ENCODE measurements at places on chromosomes 5 and 9.

DNA sequence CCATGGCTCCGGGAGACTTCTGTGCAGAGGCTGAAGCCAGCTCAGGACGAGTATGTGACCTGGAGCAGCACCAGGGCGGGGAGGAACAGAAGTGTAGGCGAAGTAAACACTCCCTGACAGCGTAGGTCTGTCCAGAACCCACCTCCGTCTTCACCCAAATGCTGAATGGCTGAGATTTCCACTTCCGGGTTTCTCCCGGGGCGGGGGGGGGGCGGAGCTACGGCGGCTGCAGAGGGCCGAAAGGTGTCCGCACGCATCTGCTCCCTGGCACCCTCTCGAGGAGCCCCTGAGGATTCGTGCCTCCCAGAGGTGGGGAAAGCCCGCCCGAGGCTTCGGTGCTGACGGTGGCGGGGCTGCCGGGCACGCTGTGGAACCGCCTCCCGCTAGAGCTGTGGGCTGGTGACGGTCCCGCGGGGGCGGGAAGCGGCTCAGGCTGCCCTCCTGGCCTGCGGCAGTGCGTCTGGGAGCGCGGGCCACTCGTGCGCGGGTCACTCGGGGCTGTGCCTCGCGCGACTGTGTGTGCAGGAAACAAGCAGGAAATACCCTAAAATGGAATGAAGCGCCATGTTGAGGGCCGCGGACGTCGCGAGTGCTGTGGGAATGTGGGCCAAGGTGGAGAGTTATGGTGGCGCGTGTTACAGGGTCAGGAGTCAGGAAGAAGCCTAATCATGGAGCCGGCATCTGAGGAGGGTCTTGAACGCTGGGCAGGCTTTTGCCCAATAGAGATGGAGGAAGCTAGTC is 1425.4 kb downstream of the FOXD4L5 start:
- DNase-seq, result peak; percentile 9

DNA sequence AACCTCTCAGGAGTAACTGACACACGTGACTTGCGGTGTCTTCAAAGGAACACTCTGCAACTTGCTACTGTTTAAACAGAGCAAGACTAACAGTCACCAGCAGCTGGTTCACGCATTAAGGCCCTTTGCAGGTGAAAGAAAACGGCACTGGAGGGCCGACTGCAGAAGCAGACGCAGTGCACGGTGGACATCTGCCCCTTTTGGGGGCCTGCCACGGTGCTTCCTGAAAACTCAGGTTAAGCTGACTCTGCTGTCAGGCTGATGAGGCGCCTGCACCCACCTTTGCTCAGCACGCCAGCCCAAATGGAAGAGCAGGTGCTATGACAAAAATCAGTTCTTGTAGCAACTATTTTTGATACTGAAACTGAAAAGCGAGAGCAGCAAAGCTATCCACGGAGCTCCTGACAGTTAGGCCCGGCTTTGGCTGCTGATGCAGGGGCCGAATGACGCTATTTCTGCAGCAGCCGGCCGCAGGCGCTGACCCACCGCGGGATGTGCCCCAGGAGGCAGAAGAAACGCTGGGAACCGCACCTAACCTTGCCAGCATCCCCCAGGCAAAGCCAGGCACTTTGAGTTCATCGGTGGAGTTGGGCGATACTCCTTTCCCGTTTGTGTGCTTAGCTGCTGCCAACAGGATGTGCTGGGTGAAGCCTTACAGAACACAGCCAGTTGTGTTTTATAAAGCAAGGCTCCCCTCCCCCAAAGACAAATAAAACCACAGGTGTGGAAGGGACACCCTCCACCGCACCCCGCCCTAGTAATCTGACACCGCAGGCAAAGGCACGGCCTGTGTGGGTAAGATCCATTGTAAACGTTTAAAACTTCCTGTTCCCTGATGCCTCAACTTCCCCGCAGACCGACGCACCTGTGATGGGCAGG is 21.1 kb upstream of the TERT start:
- peak; percentile 23 for DNase-seq

DNA sequence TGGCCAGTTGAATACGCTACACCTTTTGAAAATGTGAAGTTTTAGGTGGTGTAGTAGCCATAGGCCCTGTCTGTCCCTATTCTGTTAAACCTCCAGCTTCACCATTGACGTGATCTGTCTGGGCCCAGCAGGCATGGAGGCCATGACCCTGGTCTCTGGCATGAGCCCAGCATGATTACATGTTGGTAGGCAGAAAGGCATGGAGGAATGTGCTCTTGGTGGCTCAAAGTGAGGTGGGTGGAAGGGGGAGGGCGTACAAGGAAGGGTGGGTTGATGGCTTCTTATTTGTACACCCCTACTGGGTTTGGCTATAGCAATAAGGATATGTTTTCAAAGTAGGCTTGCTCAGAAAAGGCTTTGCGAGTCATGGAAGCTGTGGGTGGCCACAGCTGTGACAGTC is 23.7 kb downstream of the RALGPS1 start:
- no peak for DNase-seq

- no peak for DNase-seq
These were observed 381.0 kb upstream of the IRX4 start for GRCh38 chr5:2263763-2264162.

GRCh38 chr5:180313677-180314505 is 22.0 kb upstream of the MAPK9 start:
- DNase-seq, result no peak

DNA sequence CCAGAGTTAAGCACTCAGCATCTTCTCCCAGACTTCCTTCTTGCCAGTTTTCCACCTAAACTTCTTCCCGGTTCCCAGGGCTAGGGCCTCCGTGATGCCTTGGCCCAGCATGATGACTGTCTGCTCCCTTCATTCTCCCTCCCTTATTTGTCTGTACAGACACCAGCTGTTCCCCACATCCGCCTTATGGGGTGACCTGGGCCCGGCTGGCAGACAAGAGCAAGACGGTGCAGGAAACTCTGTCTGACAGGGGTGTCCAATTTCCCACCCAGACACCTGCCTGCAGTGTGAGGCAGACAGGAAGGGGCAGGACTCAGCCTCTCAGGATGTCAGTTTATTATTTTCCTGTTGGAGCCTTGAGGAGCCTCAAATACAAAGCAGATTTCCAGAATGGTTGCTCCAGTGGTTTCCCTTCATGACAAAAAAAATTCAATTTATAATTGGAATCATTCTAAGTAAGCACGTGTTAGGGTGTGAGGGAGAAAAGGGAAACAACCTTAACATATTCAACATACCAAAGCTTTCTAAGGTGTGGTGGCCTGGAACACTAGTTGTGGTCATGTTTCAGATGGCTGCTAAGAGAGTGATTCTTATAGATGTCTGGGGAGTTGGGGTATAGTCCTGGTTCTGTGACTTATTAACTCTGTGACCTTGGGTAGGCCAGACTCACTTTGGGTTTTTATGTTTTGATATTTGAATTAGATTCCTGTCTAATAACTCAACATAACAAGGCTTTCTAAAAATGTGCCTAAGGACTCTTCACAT is 234.5 kb downstream of the PAPPA start:
- DNase-seq, result no peak

- no peak for DNase-seq
These were observed 155.9 kb upstream of the ATP10B start for GRCh38 chr5:161007879-161008278.

- DNase-seq, result no peak
These were observed 80.7 kb downstream of the AP3B1 start for GRCh38 chr5:78213799-78214198.

- DNase-seq, result no peak
These were observed 30.3 kb upstream of the RFK start for GRCh38 chr9:76424491-76424890.

GRCh38 chr5:27708534-27708933 is 670.1 kb upstream of the CDH9 start:
- no peak for DNase-seq

DNA sequence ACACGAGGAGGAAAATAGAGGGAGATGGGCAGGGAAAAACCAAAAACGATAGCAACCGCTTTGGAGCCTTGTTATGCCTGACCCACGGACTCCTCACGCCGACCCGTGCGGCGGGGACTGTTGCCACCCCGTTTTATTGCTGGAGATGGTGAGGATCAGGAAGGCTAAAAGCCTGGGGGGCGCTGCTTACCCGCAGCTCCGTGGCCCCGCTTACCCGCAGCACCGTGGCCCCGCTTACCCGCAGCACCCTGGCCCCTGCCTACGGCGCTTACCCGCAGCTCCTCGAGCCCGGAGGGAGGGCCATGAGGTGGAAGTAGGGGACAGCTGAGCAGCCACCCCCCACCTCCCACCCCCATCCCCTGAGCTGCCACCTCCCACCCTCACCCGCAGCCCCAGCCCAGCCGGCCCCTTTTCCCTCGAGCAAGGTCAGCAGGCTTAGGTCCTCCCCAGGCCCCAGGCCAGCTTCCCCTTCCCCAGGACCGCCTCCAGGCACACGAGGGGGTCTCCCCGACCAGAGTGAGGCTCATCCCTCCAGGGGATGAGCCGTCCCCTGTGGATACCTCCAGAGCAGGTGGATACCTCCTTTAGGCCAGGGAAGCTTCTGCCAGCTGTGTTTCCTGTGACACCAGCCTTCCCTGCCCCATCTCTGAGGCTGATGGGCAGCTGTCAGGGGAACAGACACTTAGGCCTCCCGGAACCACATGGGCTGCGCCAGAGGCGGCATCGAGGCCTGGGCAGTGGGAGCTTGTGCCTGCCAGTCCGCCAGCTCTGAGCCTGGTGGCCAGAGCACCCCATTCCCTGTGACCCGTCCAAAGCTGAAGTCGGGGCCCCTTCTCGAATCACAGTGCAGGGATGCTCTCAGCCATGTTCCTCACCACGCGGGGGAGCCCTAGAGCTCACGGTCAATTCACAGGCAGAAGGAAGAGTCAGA is 92.3 kb downstream of the LMX1B start:
- DNase-seq, result peak; percentile 43

GRCh38 chr5:150186137-150186536 is 3.7 kb upstream of the SLC6A7 start:
- DNase-seq, result no peak

DNA sequence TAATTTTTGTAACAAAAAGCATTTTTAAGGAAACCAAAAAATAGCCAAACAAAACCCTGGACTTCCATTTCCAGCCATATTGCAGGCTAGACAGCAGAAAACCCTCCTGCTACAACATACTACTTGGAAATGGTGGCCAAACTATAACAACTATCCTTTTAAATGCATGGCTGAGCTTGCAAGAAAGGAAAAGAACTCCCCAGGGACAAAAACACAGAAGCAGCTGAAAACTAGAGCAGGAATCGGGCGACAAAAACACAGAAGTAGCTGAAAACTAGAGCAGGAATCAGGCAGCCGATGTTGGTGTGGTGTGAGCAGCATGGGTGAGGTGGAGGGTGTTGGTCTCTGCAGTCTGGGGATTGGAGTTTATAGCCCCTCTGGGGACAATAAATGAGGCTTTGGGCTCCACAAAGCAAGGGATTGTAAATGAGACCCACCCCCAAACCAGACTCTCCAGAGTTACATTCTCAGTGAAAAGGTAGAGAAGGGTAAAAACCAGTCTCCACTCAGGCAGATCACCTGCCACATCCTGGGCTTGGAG is 95.2 kb downstream of the C9orf50 start:
- DNase-seq, result no peak

DNA sequence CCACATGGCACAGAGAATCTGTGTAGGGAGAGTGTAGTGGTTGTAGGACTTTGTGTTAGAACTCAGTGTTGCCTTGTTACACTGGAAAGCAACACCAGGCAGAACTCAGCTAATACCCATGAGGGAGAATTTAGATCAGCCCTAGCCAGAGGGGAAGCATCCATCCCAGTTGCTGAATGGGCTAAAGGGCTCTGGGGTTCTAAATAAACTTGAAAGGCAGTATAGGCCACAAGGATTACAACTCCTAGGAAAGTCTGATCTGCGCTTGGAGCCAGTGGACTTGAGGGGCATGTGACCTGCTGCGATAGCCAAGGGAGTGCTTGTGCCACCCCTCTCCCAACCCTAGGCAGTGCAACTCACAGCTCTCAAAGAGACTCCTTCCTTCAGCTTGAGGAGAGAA is 26.9 kb downstream of the PTGS1 start:
- DNase-seq, result no peak

DNA sequence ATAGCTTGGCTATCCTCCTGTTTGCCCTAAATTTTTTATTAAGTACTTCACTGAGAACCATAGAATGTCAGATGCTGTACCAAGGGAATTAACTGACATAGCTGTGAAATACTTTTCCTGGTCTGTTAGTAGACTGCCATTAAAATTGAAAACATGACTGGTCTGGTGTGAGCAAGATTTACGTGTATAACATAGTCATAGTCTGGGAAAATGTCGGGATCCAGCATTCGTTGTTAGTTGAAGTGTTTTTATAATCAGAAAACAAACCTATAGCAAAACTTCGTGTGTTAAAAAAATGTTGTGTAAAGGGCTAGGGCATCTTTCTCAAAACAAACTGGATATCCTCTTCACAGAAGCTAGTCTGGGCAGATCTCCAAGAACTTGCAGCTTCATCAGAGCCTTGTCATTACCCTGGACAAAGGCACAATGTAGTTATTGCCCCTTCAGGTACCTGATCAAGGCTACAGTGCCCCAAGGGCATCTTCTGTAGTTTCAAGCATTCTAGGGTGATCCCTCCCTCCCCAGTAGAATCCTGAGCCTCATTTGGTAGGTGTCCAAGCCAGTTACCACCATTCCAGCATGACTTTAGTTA is 454.2 kb upstream of the SGCD start:
- no peak for DNase-seq

- no peak for DNase-seq
These were observed 21.2 kb downstream of the MAST4 start for GRCh38 chr5:66617226-66617861.

DNA sequence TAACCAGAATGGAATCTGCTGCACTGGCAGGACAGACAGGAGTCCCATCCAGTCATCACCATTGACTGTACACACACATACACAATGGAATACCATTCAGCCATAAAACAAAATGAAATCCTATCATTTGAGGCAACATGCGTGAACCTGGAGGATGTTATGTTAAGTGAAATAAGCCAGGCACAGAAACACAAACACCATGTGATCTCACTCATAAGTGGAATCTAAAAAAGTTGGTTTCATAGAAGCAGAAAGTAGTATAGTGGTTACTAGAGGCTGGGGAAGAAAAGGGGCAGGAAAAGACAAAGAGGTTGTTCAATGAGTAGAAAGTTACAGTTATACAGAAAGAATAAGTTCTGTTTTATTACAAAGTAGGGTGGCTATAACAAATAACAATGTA is 884.0 kb upstream of the ACO1 start:
- no peak for DNase-seq

DNA sequence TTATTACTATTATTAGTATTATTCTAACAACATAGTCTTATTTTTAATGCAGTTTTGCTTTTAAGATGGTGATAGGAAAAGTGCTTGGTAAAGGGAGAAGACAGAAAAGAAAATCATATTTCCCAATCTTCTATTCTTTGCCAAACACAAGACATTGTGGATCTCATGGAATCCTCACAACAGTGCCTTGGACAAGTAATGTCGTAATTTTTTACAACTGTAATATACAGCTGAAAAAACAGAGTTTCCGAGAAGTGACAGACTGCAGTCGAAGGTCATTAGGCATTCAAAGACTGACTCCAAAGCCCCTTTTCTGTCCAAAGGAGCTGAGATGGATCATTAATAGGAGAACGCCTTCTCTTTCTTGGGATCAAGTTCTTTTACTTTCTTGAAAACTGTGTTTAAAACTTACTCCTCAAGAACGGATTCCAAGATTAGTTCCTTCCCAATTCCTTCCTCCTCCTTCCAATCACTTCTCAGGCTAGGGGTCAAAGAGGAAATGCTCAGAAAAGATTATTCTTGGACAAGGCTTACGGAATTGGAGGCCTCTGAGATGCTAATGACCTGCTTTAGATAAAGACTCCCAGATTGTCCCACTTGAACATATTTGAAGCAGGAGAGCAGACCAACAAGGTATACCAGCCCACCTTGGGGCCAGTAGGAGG is 24.3 kb upstream of the TRIM32 start:
- DNase-seq, result no peak

- no peak for DNase-seq
These were observed 96.5 kb upstream of the SLC25A48 start for GRCh38 chr5:135737701-135738563.

Data from stimulated activated CD8-positive, alpha-beta memory T cell treated with anti-CD3 and anti-CD28 coated beads, Interleukin-15, amount 100 ng/mL, for 4 hours (primary cell).